ENCODE measurements at places on chromosomes 1 and 21.

GRCh38 chr21:46182548-46183336, 1.5 kb downstream of the SPATC1L start:
- DNase-seq = no peak

- peak; percentile 85 for DNase-seq
Measured at GRCh38 chr1:10679496-10680220, 116.8 kb downstream of the CASZ1 start.

- no peak for DNase-seq
Measured at GRCh38 chr1:1356796-1357401, 1.5 kb downstream of the MXRA8 start.

GRCh38 chr21:17488620-17489019, 24.2 kb upstream of the CXADR start:
- DNase-seq = no peak

DNA sequence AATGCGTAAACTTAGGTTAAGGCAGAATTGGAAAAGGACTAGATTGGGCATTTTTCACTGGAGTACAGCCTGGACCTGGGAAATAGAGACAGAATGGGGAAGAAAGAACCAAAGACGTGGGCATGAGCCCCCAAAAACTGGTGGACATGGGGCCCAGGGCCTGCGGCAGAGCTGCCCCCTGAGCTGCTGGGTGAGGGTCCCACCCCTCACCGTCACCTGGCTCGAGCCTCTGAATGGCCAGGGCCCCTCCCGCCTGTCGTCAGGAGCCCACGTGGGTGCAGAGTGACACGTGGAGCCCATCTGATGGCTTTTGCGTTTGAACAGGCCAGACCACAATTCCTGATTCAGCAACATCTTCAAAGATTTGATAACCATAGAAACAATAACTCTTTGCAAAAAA, 360.9 kb upstream of the VAMP3 start:
- DNase-seq = no peak
